ENCODE measurements at places on chromosomes 3 and 15.
A peak's percentile ranks its signal among the peaks of the same experiment; 100 is the strongest.

DNA sequence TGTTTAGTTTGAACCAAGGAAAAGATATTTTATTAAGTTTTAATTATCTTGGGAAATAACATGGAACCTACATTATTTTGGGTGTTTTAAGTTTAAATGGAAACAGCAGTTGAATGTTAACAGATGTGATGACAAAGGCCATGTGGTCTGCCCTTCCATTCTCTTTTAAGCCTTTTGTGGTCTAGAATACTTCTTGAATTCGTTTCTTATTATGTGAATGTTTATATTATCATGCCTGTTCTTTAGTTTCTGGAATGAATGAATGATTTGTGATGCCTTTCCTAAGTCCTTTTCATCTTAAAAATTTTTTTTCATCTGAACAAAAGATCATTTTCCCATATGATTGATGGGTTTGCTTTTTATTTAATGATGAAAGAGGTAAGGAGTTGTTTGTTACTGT, 44.6 kb downstream of the SNRK start:
- DNase-seq: no peak

GRCh38 chr15:72237853-72238224, 6.8 kb upstream of the PKM start:
- no peak for DNase-seq

DNA sequence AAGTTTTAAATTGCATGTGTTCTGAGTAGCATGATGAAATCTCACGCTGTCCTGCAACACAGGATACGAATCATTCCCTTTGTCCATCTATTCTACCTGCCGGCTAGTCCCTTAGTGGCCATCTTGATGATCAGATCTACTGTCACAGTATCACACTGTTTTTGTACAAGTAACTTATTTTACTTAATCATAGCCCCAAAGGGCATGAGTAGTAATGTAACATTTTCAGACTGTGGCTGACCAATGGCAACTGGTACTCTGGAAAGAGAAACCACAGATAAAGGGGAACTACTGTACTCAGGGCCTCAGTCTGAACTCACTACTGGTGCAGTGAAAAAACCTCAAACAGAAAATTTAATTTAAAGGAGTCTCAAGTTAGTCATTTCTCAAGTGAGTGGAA, 127.3 kb upstream of the MRPL3 start:
- DNase-seq: no peak

DNA sequence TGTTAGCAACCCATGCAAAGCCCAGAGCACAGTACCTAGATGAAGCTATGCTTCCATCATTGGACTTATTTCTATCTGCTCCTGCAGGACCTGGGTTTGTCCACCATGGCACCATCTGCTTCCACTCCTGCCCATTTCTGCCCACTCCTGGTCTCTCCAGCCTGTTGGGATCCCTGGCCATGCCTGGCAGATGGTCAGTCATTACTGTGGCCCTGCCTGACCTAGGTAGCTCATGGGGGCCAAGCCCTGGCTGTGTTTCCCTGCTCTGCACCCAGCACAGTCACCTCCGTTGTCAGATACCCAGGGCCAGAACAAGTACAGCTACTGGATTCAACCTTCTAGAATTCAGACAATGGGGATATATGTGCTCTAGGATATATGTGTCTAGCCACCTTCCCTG, 185.8 kb upstream of the TLE3 start:
- DNase-seq: no peak

DNA sequence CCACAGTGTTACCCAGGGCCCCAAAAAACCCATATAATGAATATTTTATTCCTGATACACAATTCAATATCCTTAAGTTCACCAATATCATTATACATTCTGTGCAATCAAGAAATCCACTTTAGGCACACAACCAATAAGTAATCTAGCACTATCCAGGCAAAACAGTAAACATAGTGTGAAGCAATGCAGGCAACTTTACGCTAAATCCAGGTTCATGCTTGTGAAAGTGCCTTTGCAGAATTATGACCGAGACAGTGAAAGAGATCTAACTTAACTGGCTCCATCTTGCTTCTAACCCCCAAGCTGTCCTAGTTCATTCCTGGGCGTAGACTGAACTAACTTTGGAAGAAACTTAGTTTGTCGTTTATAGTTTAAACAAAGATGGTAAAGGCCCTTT, 34.2 kb upstream of the INO80 start:
- no peak for DNase-seq

DNA sequence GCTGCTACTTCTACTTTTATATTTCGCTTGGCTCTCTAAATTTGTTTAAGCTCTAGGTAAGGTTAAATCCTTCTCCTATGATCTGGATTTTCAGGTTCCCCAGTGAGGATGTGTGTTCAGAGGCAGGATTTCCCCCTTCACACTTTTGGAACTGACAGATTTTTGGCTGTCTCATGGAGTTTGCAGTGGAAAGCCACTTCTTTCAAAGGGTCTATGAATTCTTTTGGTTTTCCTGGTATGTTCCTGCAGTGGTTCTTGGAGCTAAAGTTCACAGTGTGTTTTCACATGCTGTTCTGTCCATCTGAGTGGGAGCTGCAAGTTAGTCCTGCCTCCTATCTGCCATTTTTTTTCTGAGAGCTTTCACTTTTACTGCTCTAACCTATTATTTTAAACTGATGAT, 21.6 kb upstream of the TIGIT start:
- DNase-seq: no peak

DNA sequence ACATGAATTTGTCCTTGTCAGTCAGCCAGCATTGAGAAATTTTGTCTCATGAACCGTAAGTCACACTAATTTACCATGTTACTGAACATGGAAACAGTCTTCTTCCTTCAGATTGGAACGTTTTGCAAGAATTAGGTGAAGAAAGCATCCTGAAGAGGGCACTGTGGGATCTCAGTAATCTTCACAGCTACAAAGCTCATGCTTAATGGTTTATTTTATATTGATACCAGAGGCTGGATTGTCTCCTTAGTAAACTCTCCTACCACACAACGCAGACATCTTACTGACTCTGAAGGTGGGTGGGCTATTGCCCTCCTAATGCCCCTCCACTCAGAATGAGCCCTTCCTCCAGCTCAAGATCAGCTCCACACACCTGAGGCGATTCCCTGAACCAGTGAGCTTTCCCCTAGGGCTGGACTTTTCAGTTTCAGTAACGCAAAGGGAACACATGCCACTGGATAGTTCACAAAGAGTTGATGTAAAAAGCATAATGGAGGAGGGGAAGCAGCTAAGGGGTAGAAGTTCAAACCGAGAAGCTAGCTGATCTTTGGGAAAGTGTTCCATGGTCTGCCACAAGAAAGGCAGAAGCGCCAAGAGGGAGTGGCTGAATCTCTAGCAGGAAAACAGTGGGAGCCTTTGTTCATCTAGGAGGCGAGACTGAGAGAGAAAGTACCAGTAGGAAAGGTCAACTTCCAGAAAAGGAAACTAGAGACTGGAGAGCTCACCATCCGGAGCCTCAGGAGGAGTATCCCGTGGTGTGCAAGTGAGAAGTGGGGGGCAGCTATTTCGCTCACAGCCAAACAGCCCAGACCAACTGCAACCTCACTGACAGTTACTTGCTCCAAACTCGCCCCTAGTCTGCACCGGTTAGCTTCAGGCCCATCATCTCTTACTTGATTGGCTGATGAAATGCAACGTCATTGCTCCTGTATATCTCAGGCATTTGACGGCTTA, at the start of gene SLC9C1:
TSS of gene SLC9C1 (minus strand) at position 849 of the 954 bp plus-strand sequence. CDS start 7,425 bp downstream, outside the sequence.
- peak; percentile 56 for DNase-seq

GRCh38 chr3:111859061-111859973, at the start of gene PHLDB2:
Gene PHLDB2, plus strand, starts transcription at chr3:111859265. Its CDS starts 24,813 bp downstream, at chr3:111884078.
- DNase-seq: peak; percentile 63

DNA sequence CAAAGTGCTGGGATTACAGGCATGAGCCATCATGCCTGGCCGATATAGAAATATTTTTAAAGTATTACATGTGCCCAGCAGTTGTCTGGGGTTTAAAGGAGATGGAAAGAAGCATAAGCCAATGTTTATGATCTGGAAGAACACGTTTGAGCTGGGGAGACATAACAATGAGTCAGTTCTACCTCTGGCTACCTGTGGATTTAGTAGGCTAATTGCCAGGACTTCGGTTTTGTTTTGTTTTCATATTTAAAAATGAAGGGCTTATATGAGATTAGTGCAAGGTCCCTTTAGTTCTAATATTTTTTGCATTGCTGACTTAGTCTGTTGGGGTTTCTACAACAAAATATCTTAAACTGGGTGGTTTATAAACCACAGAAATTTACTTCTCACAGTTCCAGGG, 22.9 kb upstream of the TNFSF10 start:
- DNase-seq: no peak

All from CD4-positive, alpha-beta memory T cell (primary cell).